Endothelial cell of umbilical vein (primary cell): ENCODE measurements at places on chromosomes 6 and 20. TPM values are rescaled to one million over a fixed set of nuclear protein-coding genes. Genes with fewer than 3 reads are reported as not detected.

Gene RBBP8NL
- polyA plus RNA-seq = not detected in 2 replicates

Gene DEFB132
- not detected in 2 replicates for polyA plus RNA-seq

Gene FAM209B
- polyA plus RNA-seq = 0.22 TPM in 1 of 2 replicates, not detected in the other

Gene CLPSL2
- not detected in 2 replicates for polyA plus RNA-seq

Gene WFDC12
- not detected in 2 replicates for polyA plus RNA-seq

Gene SIRPD
- polyA plus RNA-seq = not detected in 2 replicates

Gene ABHD16B
- polyA plus RNA-seq = not detected in 2 replicates

Gene AGER
- polyA plus RNA-seq = 4.6 and 5.1 TPM in 2 replicates

Gene TRIM10
- polyA plus RNA-seq = not detected in 2 replicates

Gene EPPIN
- polyA plus RNA-seq = not detected in 2 replicates

Gene TAGAP
- not detected in 2 replicates for polyA plus RNA-seq

Gene ECT2L
- polyA plus RNA-seq = not detected in 2 replicates

Gene OR2J3
- polyA plus RNA-seq = not detected in 2 replicates

Gene CGA
- 0.10 TPM in 1 of 2 replicates, not detected in the other for polyA plus RNA-seq

Gene CDH22
- polyA plus RNA-seq = not detected in 2 replicates

Gene PKIB
- not detected in 2 replicates for polyA plus RNA-seq

Gene PRRT1
- polyA plus RNA-seq = 0.38 and 0.55 TPM in 2 replicates

Gene SMOC2
- not detected in 2 replicates for polyA plus RNA-seq

Gene CRYBG1
- 3.1 and 4.1 TPM in 2 replicates for polyA plus RNA-seq

Gene DSP
- polyA plus RNA-seq = 0.02 and 0.03 TPM in 2 replicates

Gene KIAA0408
- not detected in 2 replicates for polyA plus RNA-seq

Gene MLN
- not detected in 2 replicates for polyA plus RNA-seq

Gene TRAPPC3L
- polyA plus RNA-seq = 0.03 TPM in 1 of 2 replicates, not detected in the other

Gene CALHM6
- 0.08 and 0.10 TPM in 2 replicates for polyA plus RNA-seq

Gene MTFR2
- 7.8 and 8.7 TPM in 2 replicates for polyA plus RNA-seq

Gene PKHD1
- not detected in 2 replicates for polyA plus RNA-seq

Gene COL11A2
- 0.49 and 0.65 TPM in 2 replicates for polyA plus RNA-seq

Gene STAU1
- 40.9 and 53.1 TPM in 2 replicates for polyA plus RNA-seq

Gene TCF21
- not detected in 2 replicates for polyA plus RNA-seq

Gene PBOV1
- not detected in 2 replicates for polyA plus RNA-seq

Gene SLC25A27
- polyA plus RNA-seq = 1.6 and 3.3 TPM in 2 replicates

Gene RAB44
- 0.03 TPM in 2 replicates for polyA plus RNA-seq

Gene MROH8
- 0.73 and 1.3 TPM in 2 replicates for polyA plus RNA-seq

Gene MYBL2
- 32.1 and 35.7 TPM in 2 replicates for polyA plus RNA-seq

Gene SEC23B
- 38.7 and 44.0 TPM in 2 replicates for polyA plus RNA-seq

Gene RSPH4A
- 0.06 TPM in 1 of 2 replicates, not detected in the other for polyA plus RNA-seq

Gene PI16
- 0.14 and 0.41 TPM in 2 replicates for polyA plus RNA-seq

Gene DLL1
- 1.4 and 1.7 TPM in 2 replicates for polyA plus RNA-seq

Gene FAM184A
- polyA plus RNA-seq = 0.04 and 0.16 TPM in 2 replicates

Gene RPP40
- 6.4 and 10.2 TPM in 2 replicates for polyA plus RNA-seq

Gene TNXB
- polyA plus RNA-seq = 0.24 and 0.47 TPM in 2 replicates

Gene LATS1
- 8.4 and 10.2 TPM in 2 replicates for polyA plus RNA-seq
